ENCODE measurements at places on chromosomes 5 and 9.

GRCh38 chr9:135886147-135886981 lies 21.0 kb downstream of the CAMSAP1 start:
- no peak for DNase-seq

- DNase-seq = no peak
Measured at GRCh38 chr9:94269264-94269663, 10.2 kb downstream of the ZNF169 start.

GRCh38 chr5:170782438-170782837 lies 1.1 kb upstream of the GABRP start:
- DNase-seq = no peak

DNA sequence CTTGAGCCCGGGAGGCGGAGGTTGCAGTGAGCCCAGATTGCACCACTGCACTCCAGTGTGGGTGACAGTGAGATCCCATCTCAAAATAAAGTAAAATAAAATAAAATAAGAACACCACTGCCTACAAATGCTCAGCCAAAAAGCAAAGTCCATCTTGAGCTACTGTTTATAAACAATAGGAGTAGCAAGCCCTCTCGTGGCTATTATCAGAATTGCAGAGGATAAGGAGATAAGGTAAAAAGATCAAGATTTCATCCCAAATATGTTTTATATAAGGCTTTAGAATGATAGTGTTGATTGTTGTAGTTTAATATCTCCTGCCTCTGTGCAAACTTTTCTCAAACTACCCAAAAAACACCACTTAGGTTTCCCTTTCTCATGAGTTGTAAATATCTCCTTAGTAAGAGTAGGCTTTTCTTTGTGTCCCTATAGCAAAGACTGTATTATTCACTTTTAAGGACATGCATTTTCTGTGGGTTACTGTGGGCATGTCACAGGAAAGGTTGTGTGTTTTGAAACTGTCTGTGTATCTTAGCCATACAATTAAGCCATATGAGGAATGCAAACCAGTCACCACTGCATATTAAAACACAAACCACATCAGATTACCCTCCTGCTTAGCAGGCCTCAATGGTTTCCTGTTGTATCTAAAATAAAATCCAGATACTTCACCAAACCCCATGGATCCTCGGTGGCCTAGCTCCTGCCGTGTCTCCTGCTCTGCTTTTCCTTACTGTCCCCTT lies 31.8 kb upstream of the CKS2 start:
- DNase-seq = peak; percentile 77

GRCh38 chr9:84669288-84670137 lies at the start of gene NTRK2:
TSS of gene NTRK2 (plus strand) at chr9:84669729. CDS start at chr9:84670749, 1,020 bp downstream.
- DNase-seq = no peak

DNA sequence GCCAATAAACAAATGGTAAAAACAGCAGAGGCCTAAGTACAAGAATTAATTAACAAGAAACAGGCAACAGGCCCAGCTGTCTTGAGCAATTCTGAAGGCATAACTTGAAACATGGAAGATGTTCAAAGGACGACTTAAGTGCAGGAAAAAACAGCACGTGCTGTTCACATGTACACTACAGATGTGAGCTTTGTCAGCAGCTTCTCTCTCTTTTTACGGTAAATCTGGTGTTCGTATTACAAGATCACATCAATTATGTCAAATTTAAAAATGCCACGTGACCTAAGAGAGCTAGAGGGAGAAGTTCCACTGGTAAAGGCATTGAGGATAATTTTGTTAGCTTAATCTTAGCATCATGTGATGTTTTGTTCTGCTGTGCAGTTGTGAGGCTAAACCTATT lies 281.1 kb downstream of the PSAT1 start:
- no peak for DNase-seq

GRCh38 chr9:126398403-126399058 lies 71.9 kb downstream of the MVB12B start:
- DNase-seq = peak; percentile 64

GRCh38 chr9:129098328-129098727 lies 12.3 kb downstream of the CRAT start:
- DNase-seq = no peak

DNA sequence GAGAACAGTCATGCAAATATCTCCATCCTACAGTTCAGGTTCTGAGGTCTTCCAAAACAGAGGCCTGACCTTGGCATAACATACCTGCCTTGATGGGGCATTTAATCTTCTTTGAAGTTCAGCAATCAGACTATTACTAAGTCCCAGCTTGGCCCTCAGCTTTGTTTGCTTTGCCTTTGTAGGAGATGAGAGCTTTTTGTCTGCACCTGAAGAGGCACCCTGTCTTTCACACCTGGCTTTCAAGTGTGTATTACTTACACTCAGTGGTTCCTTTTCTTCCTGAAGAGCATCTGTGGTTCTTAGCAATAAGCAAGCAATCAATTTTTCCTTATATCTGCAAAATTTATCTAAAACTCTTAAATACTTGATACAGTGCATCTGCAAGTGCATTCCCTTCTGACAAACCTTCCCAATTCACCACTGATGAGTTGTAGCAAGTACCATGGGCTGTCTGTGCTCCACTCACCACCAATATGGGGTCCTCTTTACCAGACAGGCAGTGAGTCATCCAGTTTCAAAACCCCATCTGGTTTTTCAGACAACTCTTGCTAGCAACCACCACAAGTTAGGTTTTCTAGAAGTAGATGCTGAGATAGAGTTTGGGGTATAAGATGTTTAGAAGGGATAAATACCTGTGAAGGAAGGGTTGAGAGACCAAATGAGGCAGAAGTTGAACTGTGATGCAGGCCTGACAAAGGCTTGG lies 100.2 kb downstream of the HINT1 start:
- peak; percentile 9 for DNase-seq

DNA sequence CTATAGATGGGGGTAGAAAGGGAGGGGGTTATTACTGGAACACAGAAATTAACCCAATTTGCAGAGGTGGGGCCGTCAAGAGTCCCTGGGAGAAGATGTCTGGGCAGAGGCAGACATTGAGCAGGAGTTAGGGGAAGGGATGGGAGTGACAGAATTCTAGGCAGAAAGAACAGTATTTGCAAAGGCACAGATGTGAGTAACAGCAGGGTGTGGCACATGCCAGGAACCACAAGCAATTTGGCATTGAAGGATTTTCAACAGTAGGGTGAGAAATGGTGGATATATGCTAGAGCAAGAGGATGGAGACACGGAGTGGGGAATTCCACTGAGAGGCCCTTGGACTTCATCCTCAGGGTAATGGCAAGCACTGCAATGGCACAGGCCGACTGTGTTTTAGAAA lies 71.6 kb upstream of the FRRS1L start:
- no peak for DNase-seq

DNA sequence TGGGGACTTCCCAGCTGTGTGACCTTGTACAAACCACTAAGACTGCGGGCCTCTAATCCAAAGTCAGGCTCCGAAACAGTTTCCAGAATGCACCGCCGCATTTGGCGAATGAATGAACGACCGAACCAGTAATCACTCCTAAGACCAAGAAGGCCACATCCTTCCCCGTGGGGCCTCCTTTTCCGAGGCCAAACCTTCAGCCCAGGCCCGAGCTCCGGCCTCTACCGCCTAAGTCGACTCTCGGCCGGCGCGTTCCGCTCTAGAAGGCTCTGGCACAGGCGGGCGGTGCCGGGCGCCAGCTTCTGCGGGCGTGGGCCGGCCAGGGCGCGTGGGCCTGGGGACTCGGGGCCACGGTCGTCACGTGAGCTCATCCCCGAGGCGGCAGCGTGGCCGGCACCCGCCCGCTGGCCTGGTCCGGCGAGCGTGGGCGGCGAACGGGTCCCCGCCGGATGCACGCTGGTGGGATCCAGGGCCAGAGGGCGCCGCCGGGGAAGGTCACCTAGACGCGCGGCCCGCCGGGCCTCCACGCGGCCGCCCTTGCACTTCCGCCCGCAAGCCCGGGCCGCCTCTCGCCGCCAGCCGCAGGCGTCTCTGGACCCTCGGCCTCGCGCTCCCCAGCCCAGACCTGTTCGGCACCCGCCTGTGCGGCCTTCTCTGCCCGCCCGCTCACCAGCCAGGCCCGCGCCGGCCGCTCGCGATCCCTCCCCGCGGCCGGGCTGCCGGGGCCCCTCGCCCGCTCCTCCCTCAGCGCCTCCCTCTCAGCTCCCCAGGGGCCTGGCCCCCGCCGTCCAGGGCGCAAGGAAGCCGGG lies 754 bp downstream of the VDAC1 start:
- DNase-seq = peak; percentile 52

- no peak for DNase-seq
Measured at GRCh38 chr5:73691302-73692080, 65.5 kb downstream of the ARHGEF28 start.

DNA sequence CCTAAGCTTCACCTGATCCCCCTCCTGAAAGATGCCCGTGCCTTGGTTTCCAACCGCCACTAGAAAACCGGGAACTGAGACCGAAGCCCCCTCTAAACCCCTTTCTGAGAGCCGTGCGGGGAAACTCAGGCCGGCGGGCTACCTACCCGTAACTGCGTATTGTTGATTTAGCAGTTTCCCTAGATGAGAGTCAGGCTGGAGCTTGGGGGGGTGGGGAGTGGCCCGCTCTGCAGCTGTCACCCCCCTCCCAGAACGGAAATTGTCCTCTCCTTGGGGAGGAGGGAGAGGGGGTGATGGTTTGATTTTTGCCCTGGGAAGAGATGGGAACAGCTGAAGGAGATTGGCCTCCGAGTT lies 2.5 kb downstream of the CXXC5 start:
- DNase-seq = no peak

GRCh38 chr9:111691672-111692329 lies 30.4 kb downstream of the GNG10 start:
- peak; percentile 77 for DNase-seq

- no peak for DNase-seq
Measured at GRCh38 chr9:121662359-121662758, 10.9 kb downstream of the DAB2IP start.

- DNase-seq = no peak
Measured at GRCh38 chr9:119160551-119160950, 208.7 kb downstream of the BRINP1 start.

DNA sequence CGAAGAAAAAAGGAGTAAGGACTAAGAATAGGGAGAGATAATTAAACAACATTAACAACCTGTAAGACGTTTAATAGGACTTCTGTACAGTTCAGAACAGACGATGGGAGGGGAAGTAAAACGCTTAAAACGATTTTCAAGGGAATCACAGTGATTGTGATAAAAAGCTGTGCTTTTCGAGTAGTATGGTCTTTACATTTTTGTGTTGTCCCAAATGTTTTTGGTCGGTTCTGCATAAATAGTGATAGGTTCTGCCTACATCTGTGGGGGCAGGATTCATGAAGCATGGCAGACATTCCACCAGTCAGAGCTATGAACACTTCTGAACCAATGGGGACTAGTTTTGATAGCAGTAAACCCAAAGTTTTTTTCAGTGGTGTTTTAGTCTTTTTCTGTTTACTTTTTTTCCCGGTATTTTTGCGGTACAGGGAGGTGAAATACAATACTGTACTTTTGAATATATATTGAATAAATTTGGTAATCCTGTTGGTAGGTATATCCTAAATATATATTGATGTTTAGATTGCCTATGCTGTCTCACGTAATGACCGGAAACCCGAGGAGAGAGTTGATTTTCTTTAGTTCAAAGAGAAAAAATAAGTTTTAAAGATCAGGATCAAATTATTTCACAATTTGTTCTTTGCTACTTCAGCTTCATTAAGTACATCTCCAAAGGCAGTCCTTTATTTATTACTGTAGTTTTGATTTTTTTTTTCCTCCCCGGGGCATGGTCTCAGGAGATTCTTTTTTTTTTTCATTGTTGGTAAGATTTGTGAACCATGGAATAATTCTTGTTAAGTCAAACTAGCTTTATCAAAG lies 1.3 kb downstream of the ERBIN start:
- no peak for DNase-seq

DNA sequence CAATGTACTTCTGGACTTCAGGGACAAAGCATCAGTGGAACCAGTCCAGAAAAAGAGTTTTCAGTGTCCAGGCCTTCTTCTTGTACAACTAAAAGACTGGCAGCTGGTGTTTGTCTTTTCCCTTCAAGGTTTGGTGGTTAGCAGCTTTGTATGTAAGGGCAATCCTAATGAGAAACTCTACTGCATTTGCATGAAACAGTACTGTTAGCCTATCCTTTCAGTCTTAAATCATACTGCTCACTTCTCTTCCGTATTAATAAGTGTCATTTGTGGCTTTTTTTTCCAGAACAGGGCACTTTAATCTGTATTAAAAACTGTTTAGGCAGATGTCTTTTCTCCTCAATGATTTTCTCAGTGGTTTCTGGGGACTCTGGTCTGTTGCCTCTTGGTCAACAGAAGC lies 48.9 kb downstream of the FAM174A start:
- no peak for DNase-seq

GRCh38 chr5:36378551-36378950 lies 76.8 kb upstream of the RANBP3L start:
- DNase-seq = no peak

GRCh38 chr9:130088051-130088450 lies 34.3 kb downstream of the GPR107 start:
- no peak for DNase-seq

DNA sequence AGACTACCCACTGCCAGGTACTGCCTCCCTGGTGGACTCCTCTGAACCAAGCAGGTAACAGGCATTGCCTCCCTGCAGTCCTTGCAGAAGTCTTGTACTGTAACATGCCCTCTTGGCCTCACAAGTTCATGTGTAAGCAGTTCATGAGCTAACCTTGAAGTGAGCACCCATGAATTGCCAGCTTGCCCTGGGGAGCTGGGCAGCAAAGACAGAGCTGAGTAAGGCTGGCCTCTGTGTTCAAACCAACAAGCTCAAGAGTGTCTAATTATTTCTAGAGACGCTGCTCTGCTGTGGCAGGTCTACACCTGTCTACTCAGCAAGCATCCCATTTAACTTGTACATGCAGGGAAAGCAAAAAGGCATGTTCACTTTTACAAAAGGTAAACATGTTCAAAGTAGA lies 113.5 kb downstream of the FEM1C start:
- peak; percentile 53 for DNase-seq

GRCh38 chr5:66170195-66170919 lies 26.3 kb downstream of the SREK1 start:
- no peak for DNase-seq

DNA sequence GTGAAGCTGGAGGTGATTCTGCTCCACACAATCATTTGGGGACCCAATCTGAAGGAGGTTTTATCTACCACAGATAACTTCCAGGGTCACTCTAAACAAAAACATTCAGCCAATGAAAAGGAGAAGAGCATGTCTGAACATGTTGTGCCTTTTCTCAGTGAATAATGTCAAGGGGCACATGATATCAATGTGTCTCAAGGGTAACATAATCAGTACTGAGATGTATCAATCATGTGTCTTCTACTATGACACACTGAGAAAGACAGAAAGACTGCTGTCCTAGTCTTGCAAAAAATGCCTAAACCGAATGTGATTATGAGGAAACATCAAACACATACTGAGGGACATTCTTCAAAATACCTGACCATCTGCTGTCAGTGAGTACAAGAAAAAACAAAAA lies 25.4 kb upstream of the RASA1 start:
- DNase-seq = no peak

DNA sequence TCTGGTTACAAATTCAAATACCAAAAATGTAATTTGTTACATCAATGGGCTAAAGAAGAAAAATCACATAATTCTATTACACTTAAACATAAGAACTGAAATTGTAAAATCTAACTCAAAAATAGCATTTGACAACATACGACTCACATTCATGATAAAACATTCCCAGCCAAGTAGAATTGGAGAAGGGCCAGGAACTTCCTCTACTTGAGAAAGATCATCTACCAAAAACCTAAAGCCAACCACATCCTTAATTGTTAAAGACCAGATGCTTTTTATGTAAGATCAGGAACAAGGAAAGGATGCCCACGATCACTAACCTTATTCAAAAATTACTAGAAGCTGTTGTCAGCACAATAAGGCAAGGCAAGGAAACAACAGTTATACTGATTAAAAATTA lies 1819.8 kb upstream of the C9orf72 start:
- no peak for DNase-seq
